NCI-H446 (cell line): ENCODE measurements at places on chromosomes 1 and 21.

- DNase-seq, result no peak
Measured at GRCh38 chr1:246213947-246214346, 293.1 kb downstream of the SMYD3 start.

- DNase-seq, result no peak
Measured at GRCh38 chr1:110248746-110249145, 38.6 kb downstream of the KCNC4 start.

GRCh38 chr1:15157524-15158399 is 4.2 kb downstream of the TMEM51 start:
- no peak for DNase-seq

DNA sequence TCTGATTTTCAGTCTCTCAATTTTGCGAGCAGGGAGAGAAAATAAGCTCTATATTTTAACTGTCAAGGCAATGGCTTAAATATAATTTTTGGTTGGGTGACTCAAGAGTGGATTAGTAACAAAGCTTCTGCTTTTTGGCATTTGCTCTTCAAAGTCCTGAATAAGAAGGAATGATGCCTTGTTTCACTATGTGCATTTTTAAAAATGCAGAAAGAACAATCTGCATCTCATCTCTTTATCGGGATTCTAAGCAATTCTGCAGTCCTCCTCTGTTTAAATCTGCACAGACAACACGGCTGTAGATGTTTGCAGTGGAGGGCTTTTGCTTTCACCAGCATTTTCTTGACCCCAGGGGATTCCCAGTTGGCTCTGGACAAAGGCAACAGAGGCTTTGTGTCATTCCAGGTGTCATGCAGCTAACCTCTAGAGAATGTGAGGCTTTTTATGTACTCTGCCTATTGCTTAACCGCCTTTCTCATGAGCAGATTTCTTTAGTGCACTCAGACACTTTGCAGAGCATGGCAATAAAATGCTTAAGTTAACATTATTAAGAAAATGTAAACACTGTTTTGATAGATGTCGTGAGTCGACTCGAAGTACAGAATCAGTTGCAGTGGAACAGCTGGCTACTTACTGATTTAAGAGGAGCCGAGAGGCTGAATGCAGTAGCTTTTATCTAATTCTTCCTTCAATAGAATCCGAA is 783.2 kb upstream of the NEGR1 start:
- no peak for DNase-seq

- no peak for DNase-seq
Measured at GRCh38 chr1:10121688-10122087, 88.7 kb upstream of the KIF1B start.

DNA sequence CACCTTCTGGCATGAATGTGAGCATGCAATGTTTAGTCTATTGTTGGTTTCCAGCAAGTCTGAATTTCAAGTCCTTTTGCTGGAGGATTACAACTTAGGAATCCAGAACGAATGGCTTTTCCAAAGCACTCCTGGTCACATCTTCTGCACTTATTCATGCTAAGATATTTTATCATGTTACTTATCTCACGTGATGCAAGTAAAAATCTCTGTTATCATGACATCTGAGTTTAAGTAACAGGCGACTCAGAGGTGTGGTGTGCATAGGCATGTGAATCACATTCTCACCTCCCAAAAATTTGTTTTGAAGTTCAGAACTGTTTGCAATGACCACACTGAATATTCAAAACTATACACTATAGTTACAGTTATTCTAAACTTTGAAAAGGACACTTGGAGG is 204.8 kb upstream of the FGGY start:
- no peak for DNase-seq

DNA sequence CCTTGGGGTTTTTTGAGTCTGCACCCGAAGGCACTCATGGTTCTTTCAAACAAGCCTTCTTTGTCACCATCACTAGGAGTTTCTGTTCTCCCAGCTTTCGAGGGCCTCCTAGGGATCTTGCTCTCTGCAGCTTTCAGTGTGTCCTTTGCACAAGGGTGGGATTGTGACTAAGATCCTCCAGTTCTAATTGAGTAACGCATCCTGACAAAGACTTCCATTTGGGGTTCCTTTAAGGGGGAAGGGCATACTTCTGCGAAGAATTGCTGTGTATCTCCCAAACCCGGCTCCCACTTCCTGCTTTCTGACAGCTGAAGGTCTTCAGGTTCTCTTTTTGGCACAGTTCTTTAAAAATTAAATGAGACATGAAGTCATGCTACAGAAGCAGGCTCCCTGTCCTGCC is 139.4 kb downstream of the EDEM3 start:
- DNase-seq, result no peak

GRCh38 chr1:14755518-14756252 is 157.2 kb downstream of the KAZN start:
- DNase-seq, result no peak

DNA sequence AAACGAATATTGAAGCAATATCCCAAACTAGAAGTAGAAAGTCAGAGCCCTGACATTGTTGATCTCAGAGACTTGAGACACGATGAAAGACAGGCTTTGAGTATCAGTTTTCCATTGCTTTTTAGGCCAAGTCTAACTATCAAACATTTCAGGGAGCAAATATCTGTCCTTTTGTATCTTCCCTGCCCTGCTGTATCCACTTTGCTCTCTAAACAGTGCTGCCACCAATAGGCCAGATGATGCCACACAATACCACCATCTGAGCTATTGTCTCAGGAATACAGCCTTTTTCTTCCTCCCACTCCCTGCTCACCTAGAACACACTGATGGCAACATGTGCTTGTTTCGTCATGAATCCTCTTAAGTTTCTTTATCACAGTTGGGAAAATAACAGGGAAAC is 62.6 kb upstream of the SPAG17 start:
- peak; percentile 49 for DNase-seq

GRCh38 chr1:42937141-42937696 is 21.4 kb downstream of the SLC2A1 start:
- no peak for DNase-seq

DNA sequence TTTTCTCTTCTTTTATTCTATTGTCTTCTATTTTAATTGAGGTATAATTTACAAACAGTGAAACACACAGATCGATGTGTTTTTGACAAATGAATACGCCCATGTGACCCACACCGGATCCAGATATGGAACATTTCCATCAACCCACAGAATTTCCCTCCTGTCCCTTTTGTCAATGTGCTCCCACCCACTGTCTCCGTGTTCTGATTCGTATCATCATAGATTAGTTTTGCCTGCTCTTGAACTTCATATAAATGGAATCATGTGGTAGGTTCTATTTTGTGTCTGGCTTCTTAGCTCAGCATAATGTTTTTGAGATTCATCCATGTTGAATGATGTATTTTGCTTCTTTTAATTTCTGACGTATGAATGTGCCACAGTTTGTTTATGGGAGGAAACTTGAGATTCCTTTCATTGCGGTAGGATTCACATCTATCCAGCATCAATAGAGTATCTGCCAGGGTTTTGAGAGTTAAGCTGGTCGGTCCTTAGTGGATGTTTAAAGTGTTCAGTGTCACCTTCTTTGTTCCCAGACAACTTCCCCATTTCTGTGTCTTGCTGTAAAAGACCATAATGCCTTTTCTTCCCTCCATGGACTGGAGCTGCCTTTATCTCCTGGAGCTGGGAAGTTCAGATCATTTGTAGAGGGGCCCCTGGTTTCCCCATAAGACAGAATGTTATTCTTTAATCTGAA is 14.7 kb downstream of the NAV1 start:
- no peak for DNase-seq

GRCh38 chr1:48917901-48918603 is 141.4 kb upstream of the BEND5 start:
- peak; percentile 39 for DNase-seq

DNA sequence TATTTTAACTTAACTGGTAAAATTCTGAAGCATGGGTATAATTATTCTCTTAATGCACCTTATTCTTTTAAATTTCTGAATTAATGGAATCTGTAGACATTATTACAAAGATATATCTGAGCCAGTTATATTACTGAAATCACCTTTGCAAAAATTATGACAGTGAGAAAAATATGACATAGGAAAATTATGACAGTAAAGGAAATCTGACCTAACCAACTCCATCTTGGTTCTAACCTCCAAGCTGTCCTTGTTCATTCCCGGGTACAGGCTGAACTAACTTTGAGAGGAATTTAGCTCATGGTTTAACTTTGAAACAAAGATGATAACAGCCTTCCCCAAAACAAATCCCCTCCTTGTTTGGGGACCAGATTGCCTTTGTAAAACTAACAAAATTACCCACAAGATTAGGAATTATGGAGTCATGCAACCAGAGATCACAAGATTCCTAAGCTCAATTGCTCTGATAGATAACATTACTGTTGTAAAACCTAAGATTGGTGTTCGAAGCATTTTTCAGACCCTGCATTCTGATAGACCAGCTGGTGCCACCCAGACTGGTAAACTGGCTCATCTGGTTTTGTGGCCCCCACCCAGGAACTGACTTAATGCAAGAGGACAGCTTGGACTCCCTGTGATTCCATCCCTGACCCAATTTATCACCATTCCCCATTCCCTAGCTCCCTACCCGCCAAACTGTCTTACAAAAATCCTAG is 9.4 kb upstream of the CD55 start:
- DNase-seq, result no peak

DNA sequence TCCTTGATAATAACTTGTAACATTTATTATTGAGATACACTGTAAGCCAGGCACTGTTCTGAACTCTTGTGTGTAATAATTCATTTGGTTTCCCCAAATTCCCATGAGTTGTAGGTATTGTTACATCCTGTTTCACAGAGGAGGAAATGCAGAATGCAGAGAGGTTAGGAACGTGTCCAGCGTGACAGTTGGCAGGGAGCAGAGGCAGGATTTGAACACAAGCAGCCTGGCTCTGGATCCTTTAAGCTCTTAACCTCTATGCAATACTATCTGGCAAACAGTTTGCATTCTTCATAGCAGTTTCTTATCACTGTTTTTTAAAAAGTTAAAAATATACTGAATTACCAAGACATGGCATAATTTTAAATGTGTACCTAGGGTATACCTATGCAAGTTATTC is 30.5 kb downstream of the EEIG2 start:
- DNase-seq, result no peak

DNA sequence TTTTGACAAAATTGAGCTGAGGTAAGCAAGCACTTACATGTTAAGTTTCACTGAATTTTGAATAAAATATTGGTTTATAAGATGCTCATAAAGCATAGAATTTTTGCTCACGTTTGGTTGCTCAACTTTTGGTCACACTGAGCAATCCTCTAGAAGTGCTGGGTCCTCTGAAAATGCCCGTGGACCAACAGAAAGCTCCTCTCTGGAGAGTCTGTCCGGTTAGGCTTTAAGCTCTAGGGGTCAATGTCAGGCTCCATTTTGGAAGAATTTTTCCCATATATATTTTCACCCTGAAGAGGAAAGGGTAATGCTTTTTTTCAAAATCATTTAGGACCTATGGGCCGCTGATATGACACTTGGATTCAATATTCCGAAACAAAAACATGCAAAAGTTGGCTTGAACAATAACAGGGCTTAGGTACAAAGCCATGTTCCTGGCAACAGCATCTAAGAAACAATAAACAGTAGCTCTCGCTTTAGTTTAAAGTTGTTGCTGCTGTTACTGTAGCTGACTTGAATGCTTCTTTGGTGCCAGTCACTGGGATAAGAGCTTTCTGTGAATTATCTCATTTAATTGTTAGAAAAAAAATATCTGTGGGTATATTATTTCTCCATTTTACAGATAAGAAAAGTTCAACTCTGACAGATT is 131.7 kb upstream of the ESRRG start:
- DNase-seq, result no peak

- DNase-seq, result no peak
Measured at GRCh38 chr1:54857746-54858561, 29.0 kb downstream of the DHCR24 start.

GRCh38 chr1:78840453-78841271 is 165.9 kb downstream of the ADGRL4 start:
- DNase-seq, result peak; percentile 95

- DNase-seq, result peak; percentile 27
Measured at GRCh38 chr1:211813590-211813989, 17.0 kb downstream of the LPGAT1 start.

DNA sequence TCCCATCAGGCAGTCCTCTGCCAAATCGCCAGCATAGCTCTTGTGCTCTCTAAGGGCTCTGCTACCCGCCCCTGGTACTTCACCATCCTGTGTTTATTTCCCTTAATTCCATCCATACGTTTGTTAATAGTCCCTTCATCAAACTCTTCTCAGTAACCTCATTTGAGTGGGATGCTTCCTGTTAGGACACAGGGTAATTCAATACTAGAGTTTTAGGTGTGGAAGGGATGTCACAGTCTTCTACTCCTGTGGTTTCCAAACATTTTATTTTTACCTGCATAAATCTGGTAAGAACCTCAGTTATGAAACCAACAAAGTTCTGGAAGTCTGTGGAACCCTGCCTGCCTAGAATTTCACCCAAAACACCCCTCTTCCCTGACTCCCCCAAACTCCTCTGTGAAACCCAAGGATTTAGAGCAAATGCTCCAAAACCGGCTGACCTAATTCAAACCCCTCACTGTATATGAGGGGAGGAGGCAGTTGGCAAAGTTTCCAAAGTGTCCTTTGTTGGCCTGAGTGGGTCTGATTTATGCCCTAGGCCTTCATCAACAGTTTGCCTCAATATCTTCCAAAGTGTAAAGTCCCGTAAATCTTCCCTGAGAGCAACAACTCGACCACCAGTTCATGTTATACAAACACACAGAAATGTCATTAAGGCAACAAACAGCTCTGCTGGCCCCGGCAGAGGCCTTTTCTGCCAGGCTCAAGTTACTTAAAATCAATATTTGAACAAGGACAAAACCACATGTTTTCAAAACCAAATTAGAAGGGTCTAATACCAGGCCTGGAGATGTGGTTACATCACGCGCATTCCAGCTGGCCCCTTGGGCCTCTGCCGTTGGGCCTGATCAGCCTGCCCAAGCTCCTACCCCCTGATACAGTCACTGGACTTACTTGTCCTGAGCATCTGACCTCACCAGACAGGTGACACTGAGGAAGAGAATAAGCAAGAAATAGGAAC is 82.4 kb upstream of the FGGY start:
- DNase-seq, result peak; percentile 19

GRCh38 chr1:21852282-21853130 is 40.4 kb downstream of the LDLRAD2 start:
- no peak for DNase-seq

DNA sequence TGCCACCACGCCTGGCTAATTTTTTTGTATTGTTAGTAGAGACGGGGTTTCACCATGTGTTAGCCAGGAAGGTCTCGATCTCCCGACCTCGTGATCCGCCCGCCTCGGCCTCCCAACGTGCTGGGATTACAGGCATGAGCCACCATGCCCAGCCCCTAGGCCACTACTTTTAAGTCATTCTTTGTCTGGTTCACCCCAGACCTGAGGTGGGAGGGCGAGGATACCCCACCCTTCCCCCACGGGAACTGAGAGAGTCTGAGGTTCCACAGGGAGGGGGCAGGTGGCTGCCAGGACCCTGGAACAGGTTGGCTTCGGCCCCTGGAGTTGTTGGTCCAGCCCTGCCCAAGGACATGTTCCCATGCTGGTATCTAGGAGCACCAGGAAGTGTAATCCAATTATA is 7.7 kb upstream of the SDC3 start:
- no peak for DNase-seq

DNA sequence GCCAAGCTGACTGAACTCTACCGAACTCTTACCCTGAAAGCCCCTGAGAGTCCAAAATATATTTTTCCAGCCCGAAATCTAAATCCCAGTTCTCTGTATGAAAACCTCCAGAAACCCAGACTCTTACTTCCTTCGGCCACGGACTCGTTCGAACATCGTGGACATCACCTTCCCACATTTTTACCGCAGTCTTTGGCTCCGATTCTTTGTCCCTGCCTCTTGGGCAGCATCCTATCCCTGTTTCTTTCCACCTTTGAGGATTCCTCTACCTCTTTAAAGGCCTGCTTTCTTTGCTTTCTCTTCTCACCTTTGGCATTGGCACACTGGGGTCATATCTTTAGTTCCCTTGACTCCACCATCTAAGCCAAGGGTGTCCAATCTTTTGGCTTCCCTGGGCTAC is 932 bp upstream of the USP24 start:
- DNase-seq, result no peak
